Keratinocyte (primary cell): ENCODE measurements at places on chromosomes 3 and 15. TPM values are rescaled to one million over a fixed set of nuclear protein-coding genes. Genes with fewer than 3 reads are reported as not detected.
A peak's percentile ranks its signal among the peaks of the same experiment; 100 is the strongest.

GRCh38 chr3:40317061-40317855, 7.8 kb downstream of the EIF1B start:
- peak; percentile 26 for DNase-seq

DNA sequence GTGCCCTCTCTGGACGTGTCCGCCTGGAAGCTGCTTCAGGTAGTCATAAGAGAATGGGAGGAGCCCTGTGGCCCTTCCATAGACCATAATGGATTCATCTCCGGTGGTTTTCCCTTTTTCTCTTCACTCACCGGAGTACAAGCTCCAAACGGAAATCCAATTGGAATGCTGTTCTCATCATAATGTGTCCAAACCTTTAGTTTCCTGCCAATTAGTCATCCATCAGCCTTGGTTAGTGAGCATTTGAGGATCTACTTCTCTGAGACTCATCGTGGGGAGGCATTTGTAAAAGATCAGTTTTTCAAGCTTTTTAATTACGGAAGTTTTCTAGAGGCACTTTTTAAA, 34.9 kb downstream of the ABHD2 start:
- DNase-seq, result no peak

- DNase-seq, result no peak
These were observed 16.0 kb downstream of the NKIRAS1 start for GRCh38 chr3:23900744-23901143.

- no peak for DNase-seq
These were observed 73.1 kb upstream of the UMPS start for GRCh38 chr3:124657138-124657537.

DNA sequence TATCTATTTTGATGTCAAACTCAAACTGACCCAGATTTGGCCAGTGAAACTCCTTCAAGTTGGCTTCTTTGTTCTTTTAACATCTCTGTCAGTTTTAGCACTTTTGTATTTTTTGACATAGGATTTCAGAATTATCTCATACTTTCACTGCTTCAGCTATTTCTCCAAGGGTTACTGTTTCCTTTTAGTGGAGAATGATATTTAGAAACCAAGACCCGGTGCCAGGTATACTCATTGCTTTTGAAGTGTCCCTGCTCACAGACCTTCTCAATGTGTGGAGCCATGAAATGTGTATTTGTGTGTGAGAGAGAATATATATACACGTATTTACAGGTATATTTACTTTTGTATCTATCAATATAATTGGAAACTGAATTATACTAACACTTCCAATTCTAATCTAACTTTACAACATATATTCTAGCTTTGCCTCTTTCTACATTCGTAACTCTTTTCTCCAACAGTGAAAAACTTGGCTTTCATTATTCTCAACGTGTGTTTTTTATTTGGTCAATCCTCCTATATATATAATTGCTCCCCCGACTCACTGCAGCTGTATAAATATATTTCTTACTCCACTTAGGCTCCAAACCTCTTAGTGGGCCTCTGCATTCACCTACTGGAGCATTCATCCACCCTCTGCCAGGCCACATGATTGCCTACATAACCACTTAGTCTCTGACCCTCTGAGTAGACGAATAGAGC, 54.0 kb downstream of the OTOL1 start:
- DNase-seq, result no peak

DNA sequence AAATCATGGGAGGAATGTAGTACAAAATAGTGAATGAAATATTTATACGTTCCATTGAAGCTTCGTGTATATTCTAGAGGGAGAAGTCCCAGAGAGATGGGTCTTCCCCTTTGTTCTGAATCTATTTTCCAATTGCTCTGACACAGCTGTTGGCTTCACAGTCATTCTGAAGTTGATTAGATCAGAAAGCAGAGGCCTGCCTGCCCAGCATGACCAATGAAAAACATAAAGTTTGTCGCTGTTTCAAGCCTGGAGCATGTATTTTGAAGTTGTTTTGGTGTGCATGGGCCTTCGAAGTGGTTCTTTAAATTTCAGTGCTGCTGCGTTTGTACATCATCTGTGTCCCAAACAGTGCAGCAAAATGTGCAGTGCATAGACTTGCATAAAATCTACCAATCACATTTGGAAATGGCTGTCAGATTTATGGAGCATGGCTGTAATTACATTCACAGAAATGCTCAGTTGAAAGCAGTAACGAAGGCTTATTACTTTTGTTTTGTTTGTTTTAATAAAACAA, 31.0 kb upstream of the RBMS3 start:
- no peak for DNase-seq

DNA sequence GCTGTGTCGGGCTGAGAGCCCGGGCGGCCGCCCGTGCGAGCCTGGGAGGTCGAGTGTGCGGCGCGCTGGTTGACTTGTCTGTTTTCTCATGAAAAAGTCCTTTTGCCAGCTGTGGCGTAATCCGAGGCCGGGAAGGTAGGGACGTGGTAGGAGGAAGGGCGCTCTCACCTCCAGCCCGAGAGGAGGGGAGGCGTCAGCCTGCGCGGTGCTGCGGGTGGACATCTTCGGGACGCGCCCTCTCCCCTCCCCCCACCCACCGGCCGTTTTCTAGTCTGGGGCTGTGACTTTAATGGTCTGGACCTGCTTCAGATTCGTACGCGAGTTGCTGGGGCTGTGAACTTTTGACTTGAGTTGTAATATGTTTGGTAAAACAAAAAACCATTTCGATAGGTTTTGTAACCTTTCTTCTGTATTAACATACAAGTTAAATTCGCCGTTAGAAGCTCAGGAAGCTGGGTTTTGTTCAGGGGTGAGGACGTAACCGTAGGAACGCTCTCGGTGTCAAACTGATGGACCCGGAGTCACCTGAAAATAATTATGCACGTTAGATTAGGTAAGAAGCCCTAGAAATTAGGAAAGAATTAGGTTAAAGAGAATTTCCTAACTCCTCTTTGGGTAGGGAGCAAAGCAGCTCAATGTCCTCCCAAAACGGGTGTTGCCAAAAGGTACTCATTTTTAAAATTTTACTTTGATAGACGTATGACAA, 762 bp downstream of the NCK1 start:
- DNase-seq, result peak; percentile 23

DNA sequence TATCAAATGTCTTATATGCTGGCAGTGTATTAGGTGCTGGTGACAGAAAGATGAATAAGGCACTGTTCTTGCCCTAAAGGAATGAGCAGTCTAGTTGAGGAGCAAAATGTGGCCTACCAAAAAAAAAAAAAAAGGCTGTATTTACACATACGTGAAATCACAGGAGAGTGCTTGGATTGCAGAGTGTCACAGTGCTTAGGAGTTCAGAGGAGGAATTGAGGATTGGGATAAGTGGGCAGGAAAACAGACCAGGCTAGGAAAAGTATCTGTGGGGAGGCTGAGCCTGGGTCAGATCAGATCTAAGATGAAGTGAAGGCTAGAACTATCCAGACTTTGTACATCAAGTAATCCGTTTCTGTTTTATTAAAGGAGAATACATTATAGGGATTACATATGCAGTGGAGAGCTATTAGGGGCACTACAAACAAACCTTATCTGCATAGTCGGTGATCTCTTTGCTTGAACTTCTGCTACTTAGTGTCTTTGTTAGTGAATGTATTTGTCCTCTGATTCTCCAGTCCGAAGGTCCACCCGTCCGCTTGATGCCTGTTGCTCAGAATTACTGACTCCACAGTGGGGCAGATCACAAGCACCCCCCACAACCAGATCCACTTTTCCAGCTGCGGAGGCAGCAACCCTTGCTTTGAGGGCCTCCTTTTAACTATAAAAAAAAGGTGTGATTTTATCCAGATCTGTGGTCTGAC, 80.0 kb downstream of the FNDC3B start:
- no peak for DNase-seq

DNA sequence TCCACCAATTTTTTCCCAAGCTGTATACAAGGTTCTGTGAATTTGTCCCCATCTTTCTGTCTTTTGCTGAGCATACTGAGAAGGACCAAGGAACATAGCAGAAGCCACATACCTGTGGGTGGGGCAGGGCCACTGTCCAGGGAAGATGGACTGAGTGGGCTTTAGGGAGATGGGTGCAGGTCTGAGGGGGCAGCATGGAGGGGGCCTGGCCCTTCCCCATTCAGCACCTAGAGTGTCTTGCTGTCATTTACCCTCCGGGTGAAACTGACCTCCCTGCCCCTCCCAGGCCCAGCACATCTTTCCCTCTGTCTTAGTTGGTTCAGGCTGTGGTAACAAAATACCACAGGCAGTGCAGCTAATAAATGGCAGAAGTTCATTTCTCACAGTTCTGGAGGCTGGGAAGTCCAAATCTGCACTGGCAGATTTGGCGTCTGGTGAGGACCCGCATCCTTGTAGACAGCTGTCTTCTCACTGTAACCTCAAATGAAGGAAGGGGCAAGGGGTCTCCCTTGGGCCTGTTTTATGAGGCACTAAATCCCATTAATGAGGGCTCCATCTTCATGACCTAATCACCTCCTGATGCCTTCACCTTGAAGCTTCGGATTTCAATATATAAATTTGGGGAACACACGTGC, 180.0 kb upstream of the SMAD3 start:
- DNase-seq, result no peak

DNA sequence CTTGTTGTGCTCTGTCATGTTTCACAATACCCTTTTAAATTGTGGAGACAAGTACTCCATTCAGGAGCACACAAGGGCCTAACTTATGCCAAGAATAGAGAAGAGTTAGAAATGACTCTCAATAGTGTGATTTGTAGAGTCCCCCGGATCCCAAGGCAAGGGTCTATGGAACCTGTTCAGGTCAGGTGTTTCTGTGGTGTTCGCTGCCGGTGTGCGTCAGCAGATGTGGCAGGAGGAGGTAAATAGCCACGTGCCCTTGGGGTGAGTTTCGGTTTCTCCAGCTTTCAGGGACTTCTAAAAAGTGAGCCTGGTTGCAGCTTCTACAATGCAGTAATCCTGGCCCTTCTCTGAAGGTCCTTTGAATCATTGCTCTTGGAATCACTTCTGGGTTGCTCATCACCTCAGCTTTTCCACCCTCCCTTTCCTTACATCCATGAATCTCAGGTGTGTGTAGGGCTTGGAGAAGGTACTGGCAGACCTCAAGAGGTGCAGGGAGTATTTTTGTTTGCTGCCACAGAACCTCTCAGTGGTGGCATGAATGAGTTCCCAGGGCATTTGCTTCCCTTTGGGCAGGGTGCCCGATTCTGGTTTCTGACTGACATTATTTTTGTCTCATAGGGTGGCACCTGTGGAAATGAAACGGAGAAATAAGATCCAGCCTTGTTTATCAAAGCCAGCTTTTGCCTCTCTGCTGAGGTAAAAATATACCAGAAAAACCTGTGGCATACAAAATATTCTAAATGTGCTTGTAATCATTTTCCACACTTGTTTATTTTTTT, 7.3 kb downstream of the ST3GAL6 start:
- DNase-seq, result no peak

The LRRIQ4 gene
- polyA plus RNA-seq, result not detected in 3 replicates

The DHX36 gene
- polyA plus RNA-seq, result 43.3 to 72.3 TPM (median 44.9 TPM) in 3 replicates

The SRGAP3 gene
- polyA plus RNA-seq, result 4.3 to 7.2 TPM (median 6.2 TPM) in 3 replicates

The MYEF2 gene
- 1.3 to 2.8 TPM (median 1.7 TPM) in 3 replicates for polyA plus RNA-seq

The RCCD1 gene
- polyA plus RNA-seq, result 4.9 to 7.8 TPM (median 7.3 TPM) in 3 replicates

The CHRM5 gene
- 0.01 to 0.02 TPM in 2 of 3 replicates, not detected in the other for polyA plus RNA-seq

The ARPIN gene
- 6.2 to 10.1 TPM (median 9.0 TPM) in 3 replicates for polyA plus RNA-seq
